ENCODE measurements at places on chromosomes 1 and 21. TPM values are rescaled to one million over a fixed set of nuclear protein-coding genes. Genes with fewer than 3 reads are reported as not detected.

LIPI gene
- total RNA-seq, result not detected

LCE2C gene
- total RNA-seq, result not detected

OR6N1 gene
- total RNA-seq, result not detected

OLIG1 gene
- not detected for total RNA-seq

BNIPL gene
- total RNA-seq, result 0.61 TPM

DNA sequence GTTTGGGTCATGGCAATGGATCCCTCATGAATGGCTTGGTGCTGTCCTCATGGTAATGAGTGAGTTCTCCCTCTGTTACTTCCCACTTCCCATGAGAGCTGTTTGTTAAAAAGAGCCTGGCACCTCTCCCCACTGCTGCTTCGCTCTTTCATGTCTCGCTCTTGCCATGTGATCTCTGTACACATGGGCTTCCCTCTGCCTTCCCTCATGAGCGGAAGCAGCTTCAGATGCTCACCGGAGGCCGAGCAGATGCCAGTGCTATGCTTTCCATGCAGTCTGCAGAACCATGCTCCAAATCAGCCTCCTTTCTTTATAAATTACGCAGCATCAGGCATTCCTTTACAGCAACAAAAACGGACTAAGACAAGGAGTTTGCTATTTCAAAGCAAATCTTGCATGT is 14.9 kb upstream of the GNPAT start:
- no peak for DNase-seq

DNA sequence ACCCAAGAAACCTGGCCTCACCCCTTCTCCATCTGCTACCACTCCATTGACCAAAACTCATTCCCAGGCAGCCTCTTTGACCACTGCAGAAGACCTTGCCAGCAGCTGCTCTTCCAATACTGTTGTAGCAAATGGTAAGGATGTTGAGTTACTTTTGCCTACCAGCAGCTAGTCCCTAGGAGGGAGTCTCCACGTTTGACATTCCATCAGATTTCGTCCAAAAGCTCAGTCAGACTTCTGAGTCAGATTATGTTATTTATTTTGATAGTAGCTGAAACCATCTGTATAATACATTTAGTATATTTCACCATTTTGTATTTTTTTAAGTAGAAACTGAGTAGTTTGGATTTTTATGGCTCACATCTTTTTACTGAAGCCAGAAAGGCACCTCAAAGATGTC is 51.5 kb upstream of the WNT2B start:
- DNase-seq, result no peak

DNA sequence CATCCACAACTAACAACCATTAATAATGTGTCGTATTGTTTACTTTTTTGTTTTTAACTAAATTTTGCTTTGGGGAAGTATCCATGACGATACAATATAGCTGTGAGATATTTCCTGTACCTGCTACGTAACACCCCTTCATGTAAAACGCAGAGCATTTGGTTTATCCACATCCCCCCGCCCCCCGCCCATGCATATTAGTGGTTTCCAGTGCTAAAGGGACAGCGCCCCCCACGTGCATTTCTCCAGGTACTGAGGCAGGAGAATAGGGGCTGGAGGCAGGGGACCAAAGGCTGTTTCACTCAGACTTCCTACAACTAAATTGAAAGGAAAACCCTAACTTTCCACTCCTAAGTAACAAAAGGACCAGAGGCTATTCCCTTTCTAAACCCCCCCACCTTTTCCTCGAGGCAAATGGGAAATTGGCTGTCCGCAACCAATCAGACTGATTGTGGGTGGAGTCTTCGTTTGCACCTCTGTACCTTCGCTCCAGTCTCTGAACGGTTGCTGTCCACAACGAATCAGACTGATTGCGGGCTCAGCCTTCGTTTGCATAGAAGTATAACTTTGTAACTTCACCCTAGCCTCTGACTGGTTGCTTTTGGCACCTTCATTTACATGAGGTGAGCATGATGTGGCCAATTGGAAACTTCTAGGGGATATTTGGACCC is 12.2 kb upstream of the RIPK4 start:
- DNase-seq, result peak; percentile 47

DNA sequence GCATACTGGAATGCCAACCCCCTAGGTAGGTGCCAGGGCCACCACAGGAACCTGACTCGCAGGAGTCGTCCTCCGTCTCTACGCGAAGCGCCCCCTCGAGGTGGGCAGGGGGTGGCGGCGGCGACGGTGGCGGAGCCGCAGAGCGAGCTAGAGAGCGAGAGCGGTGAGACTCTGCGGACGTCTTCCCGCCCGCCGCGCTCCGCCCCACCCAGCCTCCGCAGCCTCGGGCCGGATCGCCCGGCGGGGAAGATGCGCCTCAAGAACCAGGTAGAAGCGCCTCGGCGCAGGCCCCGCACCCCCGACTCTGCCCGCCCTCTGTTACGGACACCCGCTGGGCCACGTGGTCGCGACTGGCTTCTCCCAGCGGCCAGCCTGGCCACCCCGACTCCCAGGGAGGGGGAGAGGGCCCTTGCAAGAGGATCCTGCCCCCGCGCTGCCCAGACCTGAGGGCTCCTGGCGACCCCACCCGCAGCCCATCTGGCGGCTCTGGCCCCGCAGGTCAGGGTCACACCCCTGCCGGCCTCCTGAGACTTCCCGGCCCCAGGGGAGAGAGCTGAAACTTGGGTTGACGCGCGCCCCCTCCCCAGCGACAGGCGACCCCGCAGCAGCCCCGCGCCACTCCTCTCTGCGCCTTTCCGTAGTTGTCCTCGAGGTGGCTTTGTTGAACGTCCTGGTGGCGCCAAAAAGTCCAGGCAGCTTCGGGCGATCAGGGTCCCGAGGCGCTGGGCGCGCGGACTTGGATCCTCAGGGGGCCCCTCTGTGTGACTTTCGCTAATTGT is 24.4 kb upstream of the AGBL4 start:
- DNase-seq, result peak; percentile 5
